ENCODE measurements at places on chromosomes 1 and 21. TPM values are rescaled to one million over a fixed set of nuclear protein-coding genes. Genes with fewer than 3 reads are reported as not detected.

The FCER1G gene
- 0.63 TPM for total RNA-seq

- DNase-seq = no peak
Measured at GRCh38 chr1:209030454-209031167, 552.9 kb upstream of the CAMK1G start.

- no peak for DNase-seq
Measured at GRCh38 chr1:181180407-181181031, 92.0 kb downstream of the IER5 start.

DNA sequence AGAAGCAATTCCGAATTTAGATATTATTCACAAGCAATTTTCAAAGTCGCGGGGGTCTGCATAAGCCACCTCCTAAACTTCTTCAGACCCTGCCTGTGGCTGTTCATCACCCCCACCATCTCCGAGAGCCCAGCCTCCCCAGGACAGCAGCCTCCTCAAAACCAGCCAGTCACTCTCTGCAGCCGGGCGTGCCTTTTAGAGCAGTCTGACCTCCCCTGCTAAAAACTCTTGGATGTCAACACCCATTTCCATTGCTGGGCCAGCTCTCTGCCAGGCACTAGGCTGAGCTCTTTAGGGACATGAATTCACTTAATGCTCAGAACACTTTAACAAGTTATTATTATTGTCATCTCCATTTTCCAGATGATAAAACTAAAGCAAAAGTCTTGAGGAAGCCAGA lies 11.7 kb downstream of the ADPRS start:
- DNase-seq = no peak

The NHLH1 gene
- total RNA-seq = 0.54 TPM

The LIN28A gene
- not detected for total RNA-seq

DNA sequence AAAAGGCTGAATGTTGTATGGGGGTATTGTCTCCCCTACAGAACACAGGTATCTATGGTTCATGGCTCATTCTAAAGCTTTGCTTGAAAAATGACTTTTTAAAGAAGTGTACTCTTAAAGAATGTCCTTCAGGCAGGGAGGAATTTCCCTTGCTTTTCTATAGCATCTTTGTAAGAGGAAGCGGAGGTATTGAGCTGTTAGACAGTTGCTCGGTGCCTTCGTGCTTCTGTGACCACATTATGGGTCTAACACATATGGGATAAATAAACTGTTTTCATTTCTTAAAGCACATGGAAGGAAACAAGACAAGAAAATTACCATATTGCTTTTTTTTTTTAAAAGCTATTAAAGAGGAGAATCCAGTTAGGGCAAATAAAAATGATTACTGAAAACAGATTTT lies 182.9 kb downstream of the NTNG1 start:
- no peak for DNase-seq

GRCh38 chr1:22331618-22332423 lies 119.8 kb upstream of the ZBTB40 start:
- no peak for DNase-seq

- no peak for DNase-seq
Measured at GRCh38 chr1:160011781-160012180, 20.0 kb downstream of the PIGM start.

All from activated CD4-positive, alpha-beta T cell treated with anti-CD3 and anti-CD28 coated beads, Interleukin-2, amount 10 ng/mL, durations not matched to agents 24 days and 14 days (primary cell).